Heart right ventricle (tissue), 16 donors: ENCODE measurements at places on chromosomes 2 and 18. TPM values are rescaled to one million over a fixed set of nuclear protein-coding genes. Genes with fewer than 3 reads are reported as not detected.

DNA sequence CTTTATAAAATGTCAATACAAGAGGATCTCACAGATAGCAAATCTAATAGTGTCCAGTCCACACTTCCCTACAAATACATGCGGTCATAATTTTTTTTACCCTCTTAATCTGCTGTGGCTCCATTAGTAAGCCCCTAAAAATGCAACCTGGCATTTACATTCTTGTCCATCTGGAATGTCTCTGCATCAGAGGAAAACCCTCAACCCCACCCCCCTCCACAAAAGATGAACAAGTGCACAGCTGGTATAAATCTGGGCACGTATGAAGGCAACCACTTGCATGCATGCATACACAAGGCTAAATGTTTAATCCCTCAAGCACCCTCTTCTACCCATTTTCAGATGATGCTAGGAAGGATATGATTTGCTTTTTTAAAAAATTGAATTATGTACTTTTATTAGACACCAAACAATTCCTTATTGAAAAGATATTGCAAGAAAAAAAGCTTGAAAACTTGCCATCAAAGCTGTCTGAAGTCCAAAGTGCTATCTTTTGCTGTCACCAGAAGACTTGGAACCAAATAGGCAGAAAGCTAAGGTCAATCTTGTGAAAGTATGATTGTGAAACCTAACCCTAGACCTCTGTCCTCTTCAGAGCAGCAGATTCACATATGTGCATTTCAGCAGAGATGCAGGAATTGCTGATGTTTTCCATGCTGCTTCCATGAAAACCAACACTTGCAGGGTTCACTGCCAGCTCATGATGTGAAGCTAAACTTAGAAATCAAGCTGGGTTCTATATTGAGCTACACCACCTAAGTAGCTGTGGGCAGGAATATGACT, 39.0 kb downstream of the IRS1 start:
- DNase-seq = no peak

DNA sequence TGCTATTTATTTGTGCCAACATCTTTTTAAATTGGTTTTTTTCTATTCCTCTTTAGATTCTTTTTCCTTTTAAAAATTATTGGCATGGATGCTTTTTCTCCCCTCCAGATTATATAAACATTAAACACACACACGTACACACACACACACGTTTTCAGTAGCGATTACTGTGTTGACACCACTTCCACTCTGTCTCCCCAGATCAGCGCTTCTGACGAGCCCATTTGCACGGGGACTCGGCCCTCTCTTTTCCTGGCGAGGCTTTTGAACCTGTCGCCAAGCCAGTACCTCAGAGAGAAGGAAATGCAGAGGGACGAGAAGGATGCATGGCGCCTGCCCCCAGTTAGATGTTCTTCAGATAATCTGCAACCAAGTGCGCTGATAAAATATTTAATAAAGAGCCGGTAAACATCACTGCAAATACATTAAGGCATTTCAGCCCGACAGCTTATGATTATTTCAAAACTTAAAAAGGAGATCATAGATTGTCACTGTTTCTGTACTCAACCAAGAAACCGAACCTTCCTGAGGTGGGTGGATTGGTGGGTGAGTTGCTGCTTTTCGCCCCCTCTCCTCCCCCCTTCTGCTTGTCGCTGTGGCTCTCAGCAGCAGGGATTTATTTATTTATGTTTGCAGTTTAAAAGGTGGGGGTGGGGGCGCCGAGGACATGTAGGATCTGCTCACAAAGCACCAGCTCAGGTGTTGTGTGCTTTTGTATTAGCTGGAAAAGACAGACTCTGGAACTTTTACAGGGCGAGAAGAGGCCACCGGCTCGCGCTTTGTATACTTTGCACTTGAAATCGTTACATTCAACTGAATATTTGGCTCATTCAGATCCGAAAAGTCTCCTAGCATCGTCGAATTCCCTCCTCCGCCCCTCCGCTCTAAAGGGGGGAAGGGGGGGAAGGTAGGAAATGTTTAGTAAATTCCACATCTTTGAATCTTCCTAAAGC, 787 bp upstream of the TBR1 start:
- no peak for DNase-seq

DNA sequence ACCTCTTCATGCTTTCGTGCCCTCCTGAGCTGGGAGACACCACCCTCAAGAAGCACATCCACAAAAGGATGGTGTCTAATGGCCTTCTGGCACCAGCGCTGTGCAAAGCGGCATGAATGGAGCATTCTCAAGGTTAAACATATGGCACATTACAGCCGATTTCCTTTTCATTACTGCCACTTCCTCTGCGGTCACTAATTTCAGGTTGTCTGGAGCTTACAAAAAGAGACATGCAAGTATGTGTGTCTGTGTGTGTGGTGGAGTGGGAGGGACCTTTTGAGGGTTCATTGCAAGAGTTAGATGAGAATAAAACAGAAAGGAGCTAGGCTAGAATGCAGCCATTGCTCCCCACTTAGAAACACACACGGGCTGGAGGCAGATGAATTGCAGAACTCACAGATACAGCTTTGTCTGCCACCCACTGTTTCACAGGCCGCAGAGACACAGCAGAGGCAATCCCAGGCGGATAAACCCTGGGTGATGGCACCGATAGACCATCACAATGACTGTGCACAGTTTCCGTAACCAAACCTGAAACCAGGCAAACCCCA, 76.0 kb downstream of the TGIF1 start:
- DNase-seq = no peak

- no peak for DNase-seq
Observed at GRCh38 chr2:220434385-220434784, 807.0 kb downstream of the SLC4A3 start.

DNA sequence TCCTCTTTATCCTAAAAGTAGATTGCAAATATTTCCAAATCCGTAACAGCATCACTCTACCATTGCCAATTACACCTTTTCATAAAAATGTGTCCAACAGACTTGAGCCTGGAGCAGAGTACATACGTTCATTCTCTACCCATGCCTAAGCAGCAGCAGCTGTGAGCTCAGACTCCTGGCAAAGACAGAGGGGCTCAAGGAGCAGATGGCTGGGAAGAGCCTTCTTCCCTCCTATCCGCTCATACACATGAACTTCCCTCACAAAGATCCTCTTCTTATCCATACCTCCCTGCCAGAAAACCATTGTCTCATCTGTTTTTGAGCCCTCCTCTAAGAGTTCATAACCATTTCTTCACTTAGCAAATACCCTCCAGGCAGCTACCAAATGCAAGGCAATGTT, 164.3 kb upstream of the ARL4C start:
- no peak for DNase-seq

- DNase-seq = no peak
Observed at GRCh38 chr2:159712929-159713420, 669 bp downstream of the MARCHF7 start.

CCDC178 gene
- 1.5 TPM for total RNA-seq

PRKAG3 gene
- total RNA-seq = 0.19 TPM
